NCI-H1048 (cell line): ENCODE measurements at places on chromosomes 2 and 18.

GRCh38 chr2:201781557-201782051, 871 bp upstream of the ALS2 start:
- DNase-seq, result no peak

DNA sequence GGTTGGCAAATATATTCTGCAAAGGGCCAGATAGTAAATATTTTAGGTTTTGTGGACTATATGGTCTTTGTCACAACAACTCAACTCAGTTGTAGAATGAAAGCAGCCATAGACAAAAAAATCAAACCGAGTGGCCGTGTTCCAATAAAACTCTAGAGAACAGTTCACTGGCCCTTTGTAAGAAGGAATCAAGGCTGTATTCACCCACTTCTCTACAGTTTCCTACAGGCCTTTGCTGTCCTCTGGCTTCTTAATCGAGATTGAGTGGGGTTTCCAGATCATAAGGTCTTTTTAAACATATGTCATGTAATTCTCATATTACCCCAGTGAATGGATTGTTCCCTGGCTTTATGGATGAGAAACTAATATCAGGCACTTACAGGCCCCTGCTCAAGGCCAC, 448.9 kb upstream of the ETAA1 start:
- DNase-seq, result no peak

- no peak for DNase-seq
Measured at GRCh38 chr2:61588566-61588965, 50.4 kb upstream of the XPO1 start.

GRCh38 chr18:35491700-35492077, 6.1 kb downstream of the INO80C start:
- no peak for DNase-seq

DNA sequence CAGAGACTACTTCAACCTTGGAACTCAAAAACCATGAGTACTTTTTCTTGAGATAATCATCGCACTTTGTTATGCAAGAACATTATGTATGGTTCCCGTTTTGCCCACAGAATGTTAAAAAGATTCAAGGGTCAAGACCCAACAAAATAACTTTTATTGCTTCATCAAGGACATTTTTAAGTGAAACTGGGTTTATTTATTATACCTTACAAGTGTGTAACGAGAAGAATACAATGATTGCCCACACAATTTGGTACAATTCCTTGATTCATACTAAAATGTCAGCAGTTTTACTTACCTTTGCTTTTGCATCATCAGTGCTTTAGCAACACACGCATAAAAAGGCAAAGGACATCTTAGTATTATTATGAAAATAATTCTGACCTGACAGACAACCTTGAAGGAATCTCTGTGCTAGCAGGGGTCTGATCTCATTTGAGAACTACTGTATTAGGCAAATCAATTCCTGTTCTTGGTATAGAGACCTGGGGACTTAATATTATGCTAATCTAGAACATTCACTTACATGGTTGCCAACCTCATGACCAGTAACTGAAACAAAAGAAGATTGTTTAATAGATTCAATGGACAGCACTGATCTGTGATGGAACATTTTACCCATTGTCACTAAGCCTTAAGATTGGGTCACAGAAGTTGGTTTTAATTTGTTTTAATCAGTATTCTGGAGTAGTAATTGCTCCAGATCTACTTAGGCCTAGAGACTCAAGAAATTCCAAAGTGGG, 16.2 kb downstream of the CCDC88A start:
- no peak for DNase-seq

GRCh38 chr2:229265727-229266126, 5.4 kb downstream of the PID1 start:
- no peak for DNase-seq

GRCh38 chr2:124112966-124113365, 87.9 kb downstream of the CNTNAP5 start:
- no peak for DNase-seq

- no peak for DNase-seq
Measured at GRCh38 chr2:203758841-203759689, 52.6 kb downstream of the CD28 start.

DNA sequence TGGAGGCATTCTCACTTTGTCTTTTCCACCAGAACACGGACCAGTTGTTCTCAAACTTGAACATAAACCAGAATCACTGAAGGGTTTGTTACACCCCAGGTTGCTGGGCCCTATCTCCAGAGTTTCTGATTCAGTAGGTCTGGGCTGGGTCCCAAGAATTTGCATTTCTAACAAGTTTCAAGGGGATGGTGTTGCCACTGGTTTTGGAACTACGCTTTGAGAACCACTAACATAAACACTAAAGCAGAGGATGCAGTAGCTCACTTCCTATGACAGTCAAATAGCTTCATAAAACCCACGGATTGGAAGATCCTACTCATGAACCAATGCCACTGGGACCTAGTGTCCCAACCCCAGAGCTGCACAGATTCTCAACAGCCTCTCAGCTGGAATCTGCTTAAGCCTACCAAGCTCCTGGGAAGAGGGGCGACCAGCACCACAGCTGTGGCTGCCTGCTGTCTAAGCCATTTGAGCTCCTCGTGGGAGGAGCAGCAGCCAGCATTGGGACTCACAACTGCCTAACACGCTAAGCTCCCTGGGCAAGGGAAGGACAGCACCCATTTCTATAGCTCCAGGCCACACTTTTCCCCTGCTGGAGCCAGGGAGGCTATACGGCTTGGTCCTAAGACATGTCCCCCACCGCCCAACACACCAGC, 62.5 kb downstream of the C1D start:
- no peak for DNase-seq

DNA sequence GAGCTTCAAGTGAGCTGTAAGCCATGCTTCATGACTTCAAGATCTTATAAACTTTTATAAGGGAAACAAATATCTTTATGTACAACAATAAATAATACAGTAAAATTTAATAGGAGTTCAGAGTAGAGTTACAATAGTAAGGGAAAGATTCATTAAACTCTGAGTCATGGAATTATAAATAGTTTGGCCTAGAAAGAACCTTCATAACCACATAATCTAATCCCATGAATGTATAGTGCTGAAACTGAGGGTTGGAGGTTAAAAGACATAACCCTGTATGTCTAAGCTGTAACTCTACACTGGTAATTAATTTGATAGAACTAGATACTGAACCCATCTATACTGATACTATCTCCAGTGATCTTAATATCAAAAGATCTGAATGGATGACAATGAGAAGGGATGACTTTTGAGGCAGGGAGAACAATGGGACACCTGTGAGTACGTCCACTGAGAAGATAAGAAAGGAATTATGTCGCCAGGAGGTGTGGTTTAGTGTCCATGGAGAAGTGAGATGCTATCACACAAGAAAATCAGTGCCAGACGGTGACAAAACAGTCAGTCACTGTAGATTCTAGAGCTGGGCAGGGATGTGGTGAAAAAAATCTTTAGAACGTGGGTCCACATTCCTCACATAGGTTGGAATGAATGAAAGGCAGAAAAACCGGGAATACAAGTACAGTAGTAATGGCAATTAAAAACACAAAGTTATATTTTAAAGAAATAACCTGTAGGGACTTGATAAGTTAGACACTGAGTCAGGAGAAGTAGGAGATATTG, 1.1 kb downstream of the IL1F10 start:
- DNase-seq, result no peak

DNA sequence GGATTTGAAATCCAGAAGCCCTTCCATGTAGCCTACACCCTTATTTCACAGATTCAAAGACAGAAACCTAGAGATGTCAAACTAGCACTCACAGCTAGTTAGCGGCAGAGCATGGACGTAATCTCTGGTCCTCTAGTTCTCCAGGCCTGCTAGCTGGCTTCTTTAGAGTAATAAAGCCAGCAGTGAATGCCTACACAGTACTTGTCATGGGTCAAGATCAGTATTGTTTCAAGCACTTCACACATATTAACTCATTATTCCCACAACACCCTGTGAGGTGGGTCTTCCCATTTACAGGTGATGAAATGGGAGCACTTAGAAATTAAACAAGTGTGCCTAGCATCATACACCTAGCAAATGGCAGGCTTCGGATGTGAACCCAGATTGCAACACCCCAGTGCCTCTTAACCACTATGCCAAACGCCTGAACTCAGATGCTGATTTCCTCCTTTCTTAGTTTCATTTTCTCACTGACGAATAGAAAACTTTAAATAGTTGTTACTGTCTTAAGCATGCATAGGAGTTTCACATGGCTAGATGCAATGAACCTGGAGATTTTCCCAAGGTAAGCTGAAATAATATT, 14.5 kb upstream of the ZBTB14 start:
- DNase-seq, result no peak

GRCh38 chr18:35553300-35553699, 28.2 kb upstream of the GALNT1 start:
- DNase-seq, result no peak

DNA sequence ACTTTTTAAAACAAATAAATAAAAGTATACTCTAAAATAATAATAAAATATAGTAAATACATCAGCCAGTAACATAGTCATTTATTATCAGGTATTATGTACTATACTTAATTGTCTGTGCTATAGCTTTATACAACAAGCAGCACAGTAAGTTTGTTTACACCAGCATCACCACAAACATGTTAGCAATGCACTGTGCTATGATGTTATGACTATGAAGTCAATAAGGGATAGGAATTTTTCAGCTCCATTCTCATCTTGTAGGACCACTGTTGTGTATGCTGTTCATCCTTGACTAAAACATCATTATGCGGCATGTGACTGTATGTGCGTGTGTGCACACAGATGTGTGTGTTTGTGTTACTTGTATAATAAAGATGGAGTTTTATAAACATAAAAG, 137.5 kb downstream of the LYPD6B start:
- DNase-seq, result no peak

GRCh38 chr2:166972002-166972401, 83.7 kb downstream of the XIRP2 start:
- DNase-seq, result no peak

GRCh38 chr2:107730898-107731297, 95.8 kb upstream of the RGPD4 start:
- no peak for DNase-seq

- no peak for DNase-seq
Measured at GRCh38 chr2:39379643-39380524, 57.2 kb downstream of the MAP4K3 start.

DNA sequence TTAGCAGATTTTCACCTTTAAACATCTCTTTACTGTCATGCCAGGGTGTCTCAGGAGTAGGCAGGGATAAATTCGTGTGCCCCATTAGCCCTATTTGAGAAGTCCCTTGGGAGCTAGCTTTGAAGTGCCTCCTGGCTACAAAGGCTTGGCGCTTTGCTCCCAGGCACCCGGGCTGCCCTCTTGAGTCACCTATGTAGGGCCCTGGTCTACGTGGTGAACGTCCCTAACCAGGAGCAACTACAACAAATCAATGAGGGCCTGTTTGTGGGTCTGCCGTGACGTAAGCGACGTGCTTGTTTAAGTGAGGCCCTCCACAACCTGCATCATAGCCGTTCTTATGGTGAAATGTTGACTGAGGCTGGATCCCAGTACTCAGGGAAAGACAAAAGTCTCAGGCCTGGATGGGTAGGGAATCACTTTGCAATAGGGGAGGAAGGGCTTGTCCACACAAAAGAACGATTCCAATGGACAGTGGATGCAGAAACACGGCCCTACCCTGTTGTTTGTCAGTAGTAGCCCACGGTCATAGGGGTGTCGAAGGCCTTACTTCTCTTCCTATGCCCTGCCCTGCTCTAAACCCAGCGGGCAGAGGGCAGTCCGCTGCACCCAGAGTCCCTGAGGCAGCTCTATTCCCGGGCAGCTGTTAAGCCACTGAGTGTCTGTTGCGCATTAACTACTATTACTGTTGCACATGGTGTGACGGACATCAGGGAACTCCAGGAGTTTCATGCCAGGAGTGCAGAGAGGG, 93.9 kb downstream of the INHBB start:
- DNase-seq, result no peak

DNA sequence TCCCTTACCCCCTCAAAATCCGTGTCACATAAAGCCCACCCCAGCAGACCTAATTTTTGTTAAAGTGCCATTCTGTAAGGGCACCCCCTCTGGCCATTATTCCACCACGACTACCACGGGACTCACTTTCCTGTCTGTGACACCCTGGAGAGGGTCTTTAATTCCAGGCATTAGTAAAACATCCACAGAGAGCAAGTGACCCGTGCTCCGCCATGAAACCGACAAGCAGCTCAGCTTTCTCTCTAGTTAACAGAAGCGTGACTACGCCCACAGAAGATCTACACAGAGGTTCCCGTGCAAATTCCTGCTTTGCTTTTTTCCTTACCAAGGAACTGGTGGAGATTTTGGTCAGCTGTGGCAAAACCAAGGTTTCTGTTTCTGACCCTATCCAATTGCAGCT, 4.4 kb downstream of the SIGLEC15 start:
- no peak for DNase-seq

- DNase-seq, result no peak
Measured at GRCh38 chr2:3522961-3523421, 3.7 kb upstream of the ADI1 start.

DNA sequence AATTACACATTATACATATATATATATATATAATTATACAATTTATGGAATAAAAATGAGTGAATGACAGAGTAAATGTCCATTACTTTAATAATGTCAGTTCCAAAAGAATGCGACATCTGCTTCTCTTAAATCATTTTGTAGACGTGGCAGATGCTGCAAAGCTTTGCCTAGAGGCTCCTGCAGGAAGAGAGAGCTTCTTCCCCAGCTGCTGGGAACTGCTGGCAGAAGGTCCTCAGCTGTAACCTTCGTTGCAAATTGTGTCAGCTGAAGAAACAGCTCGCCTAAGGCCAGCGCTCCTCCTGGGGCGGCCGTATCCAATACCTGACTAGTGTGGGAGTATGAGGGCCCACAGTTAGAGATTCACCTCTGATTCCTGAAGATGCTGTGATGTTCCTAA, 9.6 kb upstream of the THNSL2 start:
- DNase-seq, result no peak

GRCh38 chr2:103009871-103010270, 248.0 kb downstream of the TMEM182 start:
- no peak for DNase-seq

GRCh38 chr2:226018641-226019040, 619.1 kb downstream of the NYAP2 start:
- no peak for DNase-seq

DNA sequence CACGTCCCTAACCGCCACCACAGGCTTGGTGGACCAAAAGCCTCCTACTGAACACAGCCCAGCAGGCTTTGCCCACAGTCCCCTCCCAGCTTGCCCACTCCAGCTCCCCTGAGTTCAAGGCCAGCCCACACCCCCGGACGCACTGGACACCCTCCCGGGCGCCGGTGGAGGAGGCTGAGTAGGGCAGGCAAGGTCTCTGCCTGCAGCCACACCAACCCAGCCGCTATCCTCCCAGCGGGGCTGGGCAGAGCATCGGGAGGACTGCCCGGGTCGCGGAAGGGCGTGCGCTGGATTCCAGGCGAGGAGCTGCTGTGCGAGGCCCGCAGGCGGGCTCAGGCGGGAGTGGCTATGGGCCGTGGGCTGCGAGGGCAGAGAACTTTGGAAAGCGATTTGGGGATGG, 49.5 kb downstream of the PLEKHB2 start:
- no peak for DNase-seq

- no peak for DNase-seq
Measured at GRCh38 chr2:197516393-197516761, 511 bp downstream of the MOB4 start.
